ENCODE measurements at places on chromosomes 4 and X.

GRCh38 chr4:27594922-27595321 is 734.3 kb downstream of the STIM2 start:
- no peak for DNase-seq

- no peak for DNase-seq
Observed at GRCh38 chr4:147532896-147533295, 52.0 kb downstream of the EDNRA start.

GRCh38 chr4:168098248-168098717 is 5.9 kb downstream of the ANXA10 start:
- no peak for DNase-seq

DNA sequence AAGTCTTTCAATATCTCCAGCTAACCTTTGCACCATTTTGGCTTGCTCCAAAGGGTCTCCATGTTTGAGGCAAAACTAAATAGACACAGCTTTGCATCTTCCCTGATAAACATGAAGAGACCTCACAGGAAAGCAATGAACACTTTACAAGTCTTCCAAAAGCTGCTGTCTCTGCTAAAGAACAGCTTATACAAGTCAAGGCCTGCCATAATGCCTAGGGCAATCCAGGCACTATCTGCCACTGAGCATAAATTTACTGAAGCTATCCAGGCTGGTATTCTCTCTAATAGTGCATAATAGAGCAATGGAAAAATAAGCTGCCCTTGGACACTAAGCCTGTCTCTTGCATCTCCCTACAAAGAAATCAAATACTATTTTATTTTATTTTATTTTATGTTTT is 60.1 kb upstream of the S100G start:
- no peak for DNase-seq

- no peak for DNase-seq
Observed at GRCh38 chrX:72046447-72046846, 85.3 kb downstream of the RTL5 start.

DNA sequence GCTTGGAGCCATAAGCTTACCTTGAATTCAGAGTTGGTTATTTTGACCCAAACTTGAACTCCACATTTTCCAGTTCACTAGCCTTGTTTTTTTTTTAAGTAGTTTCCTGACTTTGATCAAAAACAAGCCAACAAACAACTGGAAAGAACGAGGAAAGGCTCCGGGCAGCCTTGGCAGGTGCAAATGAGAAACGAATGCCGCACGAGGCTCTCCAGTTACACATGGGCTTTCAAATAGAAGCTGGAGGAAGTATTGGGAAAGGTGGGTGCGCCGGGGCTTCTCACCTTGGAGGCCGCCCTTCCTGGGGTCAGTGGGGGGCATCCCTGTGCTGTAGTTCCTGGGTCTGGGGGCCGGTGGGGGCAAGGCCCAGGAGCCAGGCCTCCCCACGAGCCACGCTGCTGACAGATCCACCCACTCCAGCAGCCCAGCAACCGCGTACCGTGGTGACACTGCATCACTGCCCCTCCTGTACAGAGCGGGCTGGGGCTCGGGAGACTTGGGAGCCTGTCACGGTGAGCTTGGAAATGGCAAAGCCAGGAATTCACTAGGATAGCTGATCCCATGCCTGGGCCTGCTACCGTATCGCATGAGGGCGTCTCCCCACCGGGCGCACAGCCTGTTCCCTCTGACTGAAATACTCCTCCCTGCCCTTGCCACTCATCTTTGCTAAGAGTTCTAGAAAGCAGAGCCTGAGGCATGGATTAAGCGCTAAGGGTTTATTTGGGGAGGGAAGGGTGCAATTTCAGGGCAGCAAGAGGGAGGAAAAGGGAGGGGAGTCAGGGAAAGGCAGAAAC is 50.9 kb upstream of the ADRA2C start:
- no peak for DNase-seq

DNA sequence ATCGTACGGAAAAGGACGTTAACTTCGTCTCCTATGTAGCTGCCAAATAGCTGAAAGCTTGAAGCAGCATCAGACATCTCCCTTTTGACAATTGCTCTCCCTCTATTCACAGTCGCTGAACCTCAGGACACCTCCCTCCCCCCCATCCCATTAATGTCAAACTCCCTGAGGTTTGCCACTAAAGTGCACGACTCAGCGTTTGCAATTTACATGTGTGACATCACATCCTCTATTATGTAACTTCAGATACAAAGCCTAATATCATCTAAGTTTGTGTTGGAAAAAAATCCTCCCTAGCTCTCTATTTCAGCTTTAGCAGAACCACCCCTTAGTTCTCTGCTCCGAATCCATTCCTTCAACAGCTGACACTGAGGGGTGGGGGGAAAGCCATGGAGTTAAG is 5.5 kb upstream of the NR3C2 start:
- DNase-seq, result no peak

- peak; percentile 20 for DNase-seq
Observed at GRCh38 chr4:186587416-186588018, 32.1 kb upstream of the MTNR1A start.

- no peak for DNase-seq
Observed at GRCh38 chrX:23784470-23785331, 1.7 kb downstream of the SAT1 start.

- DNase-seq, result no peak
Observed at GRCh38 chrX:31436424-31436823, 364.6 kb upstream of the FTHL17 start.
